ENCODE measurements at places on chromosomes 4 and X.

DNA sequence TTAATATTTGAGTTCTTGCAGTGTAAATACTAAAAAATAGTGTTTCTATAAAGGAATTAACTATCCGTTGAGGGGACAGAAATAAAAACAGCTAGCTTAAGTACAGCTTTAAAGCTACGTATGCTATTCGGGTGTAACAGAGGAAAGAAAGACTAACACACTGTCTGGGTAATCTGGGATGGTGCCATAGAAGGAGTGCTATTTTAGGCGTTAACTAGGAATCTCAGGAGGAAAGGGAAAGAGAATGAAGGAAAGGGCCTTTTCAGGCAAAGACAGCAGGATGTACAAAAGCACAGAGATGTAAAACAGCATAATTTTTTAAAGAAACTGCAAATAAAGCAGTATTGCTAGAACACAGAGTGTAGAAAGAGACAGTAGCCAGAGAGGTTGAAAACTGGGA lies 161.8 kb downstream of the RAP1GDS1 start:
- no peak for DNase-seq

DNA sequence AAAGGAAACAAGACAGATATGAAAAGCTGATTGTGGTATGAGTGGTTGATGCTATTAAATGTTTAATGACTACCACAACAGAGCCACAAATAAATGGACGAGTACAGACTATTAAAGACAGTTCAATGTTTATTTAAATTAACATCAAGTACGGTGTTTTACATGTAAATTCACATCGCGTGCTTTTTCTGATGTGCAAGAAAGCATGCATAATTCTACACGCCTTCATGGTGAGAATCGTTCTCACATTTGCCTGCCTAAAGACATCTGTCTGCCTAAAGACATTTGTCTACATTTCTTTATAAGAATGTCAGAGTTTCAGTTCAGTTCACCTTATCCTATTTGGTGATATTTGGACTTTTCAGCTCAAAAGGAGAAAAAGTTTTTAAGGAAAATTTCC lies 7.3 kb upstream of the GPR143 start:
- DNase-seq: no peak

DNA sequence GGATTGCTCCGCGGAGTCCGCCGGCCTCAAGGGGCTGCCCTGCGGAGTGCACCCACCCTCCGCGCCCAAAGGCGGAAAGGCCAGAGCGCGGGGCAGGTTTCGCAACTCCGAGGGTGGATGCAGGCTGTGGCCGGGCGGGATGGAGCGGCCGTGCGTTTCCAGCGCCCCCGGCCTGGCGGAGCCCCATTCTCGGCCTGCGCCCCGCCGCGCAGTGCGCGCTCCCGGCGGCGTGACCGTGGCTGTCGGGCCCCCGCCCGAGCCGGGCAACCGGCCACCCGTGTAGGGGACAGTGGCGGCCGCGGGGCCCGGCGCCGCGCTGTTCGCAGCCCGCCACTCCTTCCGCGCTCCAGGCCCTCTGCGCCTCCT lies 331 bp downstream of the SETD7 start:
- DNase-seq: no peak

DNA sequence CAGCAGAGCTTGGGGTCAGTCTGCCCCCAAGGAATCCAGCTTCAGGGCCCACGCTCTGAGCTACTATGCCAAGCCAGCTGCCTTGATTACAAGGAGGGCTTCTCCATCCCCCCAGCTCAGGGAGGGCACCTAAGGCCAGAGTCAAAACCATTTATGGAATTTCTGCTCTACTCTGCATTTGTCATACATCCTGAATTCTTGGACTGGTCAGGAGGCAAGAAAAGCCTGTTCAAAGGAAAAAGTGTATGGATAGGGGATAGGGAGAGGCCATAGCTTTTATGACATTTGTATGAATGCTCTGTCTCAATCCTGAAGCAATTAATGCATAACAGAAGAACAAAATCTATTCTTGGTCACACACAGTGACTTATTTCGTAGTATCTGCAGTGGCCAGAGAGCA lies 32.2 kb downstream of the EDNRA start:
- DNase-seq: no peak

DNA sequence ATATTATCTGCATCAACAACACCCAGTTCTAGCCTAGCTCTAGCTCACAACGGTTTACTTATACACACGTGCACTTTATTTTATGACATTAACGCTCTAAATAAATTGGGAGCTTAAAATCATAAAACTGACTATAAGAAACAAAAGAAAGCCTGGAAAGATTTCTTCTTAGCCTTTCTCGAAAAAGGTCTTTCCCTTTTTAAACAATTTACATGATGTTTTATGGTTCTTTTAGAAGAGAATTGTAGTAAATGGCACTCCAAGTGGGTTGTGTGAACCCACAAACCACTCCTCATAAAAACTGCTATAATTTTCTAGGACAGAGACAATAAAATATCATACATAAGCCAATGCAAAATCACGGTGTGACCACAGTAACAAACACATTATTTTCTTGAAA lies 23.1 kb downstream of the STX18 start:
- no peak for DNase-seq

All from cerebellar nuclear complex (tissue), 1 donor.